ENCODE measurements at places on chromosomes 5 and 9. TPM values are rescaled to one million over a fixed set of nuclear protein-coding genes. Genes with fewer than 3 reads are reported as not detected.

DNA sequence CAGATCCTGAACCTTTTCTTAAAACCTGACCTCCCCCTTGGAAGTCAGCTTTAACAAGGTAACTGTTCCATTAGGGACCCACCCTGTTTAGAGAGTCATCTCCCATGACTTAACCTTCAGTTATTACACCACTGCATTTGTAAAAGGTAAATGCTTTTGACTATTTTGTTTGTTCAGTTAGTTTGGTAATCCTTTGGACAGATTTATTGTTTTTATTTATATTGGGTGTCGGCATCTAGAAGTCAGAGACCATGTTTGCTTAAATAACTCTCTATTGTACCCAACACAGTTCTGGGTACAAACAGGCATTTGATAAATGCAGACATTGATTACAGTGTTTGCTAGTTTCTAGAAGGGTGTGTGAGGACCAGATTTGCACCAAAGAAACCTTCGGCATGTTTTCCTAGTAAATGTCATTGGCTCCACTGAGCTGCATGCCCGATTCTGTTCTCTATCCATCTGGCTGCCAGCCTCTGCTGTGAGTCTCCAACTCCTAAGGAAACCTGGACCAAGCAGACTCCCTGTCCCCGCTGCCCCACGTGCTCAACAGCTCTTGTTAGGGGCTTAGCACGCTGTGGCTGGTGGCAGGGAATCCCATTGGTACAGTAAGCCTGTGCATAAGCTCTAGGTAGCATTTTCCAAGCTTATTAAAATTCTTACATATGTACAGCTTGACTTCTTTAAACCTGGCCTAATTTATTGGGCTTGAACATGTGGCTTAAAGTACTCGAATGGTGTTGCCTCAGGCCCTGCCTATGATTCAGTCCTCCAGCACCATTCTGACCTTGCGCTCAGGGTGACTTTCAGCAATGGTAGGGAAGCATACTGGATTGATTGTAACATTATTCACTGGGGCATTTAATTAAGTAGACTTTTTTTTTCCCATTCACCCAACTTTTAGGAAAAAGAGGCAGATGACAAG is 6.6 kb downstream of the PCBD2 start:
- no peak for DNase-seq
- no peak overlapping the region for H3K27ac ChIP-seq

DNA sequence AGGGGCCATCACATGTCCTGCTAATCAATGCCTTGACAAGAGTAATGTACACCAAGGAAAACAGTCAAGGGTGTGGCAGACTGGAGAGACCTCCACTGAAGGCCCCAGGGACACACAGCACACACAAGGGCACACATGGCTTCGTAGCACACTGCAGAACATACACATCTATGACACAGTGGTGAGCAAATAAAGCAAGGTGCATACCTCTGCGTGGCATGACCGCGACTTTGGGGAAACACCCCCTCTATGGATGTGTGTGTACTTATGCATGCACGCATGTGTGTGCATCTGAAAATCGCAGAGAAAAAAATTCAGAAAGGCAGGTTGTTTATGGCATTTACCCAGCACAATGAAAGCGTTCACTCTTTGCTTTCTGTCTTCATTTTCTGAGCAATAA is 20.5 kb downstream of the SEMA4D start:
- H3K27me3 ChIP-seq = no peaks in the 10 kb centered on the region
- peaks cover 8% of the 10 kb centered on the region for H3K4me1 ChIP-seq
- peak overlapping the region; percentile 4 for H3K27ac ChIP-seq
- no peak for DNase-seq
- H3K36me3 ChIP-seq = no peaks in the 10 kb centered on the region

- no peak overlapping the region for H3K27ac ChIP-seq
- DNase-seq = no peak
- H3K27me3 ChIP-seq = no peaks in the 10 kb centered on the region
- H3K4me3 ChIP-seq = no peak overlapping the region
- H3K4me1 ChIP-seq = peaks cover 4% of the 10 kb centered on the region
Measured at GRCh38 chr9:137708590-137709284, 89.9 kb downstream of the EHMT1 start.

GRCh38 chr9:114754581-114754980 is 51.3 kb downstream of the TNFSF15 start:
- DNase-seq = no peak
- no peaks in the 10 kb centered on the region for H3K27me3 ChIP-seq

GRCh38 chr9:93536874-93537273 is 39.5 kb upstream of the PHF2 start:
- no peak overlapping the region for H3K27ac ChIP-seq
- peaks cover 30% of the 10 kb centered on the region for H3K36me3 ChIP-seq
- no peaks in the 10 kb centered on the region for H3K4me1 ChIP-seq

DNA sequence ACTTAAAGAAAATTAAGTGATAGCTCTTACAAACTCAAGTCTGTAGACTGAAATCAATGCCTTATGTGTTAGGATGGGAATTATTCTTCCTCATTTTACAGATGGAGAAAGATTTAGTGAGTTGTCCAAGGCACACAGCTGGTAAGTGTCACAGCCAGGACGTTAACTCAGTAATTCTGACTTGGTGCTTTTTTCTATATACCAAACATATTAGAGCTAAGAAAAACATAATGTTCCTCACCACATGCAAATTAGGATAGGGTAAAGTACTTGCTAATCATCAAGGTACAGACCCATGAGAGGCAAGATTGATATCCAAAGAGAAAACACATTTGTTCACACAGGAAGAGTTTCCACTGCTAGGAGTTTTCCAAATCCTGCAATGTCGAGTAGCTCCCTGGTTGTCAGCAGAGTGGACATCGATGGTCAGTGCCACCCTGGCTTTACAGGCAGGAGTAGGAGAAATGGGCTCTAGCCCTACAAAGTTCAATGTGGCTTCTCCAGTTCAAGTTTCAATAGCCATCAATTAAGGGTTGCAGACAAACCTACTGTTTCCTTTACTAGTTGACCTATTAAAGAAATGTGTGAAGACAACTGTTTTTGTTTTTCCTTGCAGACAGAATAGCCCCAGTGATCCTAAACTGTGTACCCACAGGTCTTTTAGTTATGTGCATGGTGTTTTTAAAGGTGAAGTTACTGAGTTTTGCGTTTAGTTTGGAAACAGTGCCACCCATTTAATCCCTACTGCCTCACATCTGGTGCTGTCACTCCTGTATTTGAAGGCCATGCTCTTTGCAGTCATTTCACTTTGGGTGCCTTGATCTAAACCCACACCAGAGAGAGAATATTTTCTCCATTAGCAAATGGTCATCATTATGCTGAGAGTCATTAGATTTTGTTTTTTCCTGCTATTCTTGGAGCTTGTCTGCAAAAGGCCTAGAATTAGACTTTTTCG is 460.8 kb upstream of the SMARCA2 start:
- no peak for DNase-seq
- H3K4me1 ChIP-seq = no peaks in the 10 kb centered on the region

DNA sequence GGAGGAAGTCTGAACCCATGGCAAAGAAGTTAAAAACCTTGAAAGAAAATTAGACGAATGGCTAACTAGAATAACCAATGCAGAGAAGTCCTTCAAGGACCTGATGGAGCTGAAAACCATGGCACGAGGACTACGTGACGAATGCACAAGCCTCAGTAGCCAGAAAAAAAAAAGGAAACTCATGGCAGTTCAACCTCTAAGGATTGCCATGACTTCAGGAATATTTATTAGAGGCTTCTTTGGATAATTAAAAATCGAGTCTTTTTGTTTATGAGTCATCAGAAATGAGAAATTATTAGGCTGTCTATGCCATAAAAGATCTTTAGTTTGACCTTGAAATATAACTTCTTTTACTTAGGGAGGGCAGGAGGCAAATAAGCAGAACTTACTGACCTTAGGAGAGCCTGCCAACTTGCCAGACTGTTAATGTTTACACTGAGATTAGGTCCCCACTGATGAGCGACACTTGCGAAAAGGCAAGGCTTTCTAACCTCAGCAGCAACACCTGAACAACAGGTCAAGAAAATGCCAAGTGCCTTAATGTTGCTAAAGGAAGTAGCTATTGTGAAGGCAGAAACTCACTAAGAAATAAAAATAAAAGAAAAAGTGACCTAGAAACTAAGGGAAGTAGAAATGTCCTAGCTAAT is 55.2 kb upstream of the TUSC1 start:
- no peak overlapping the region for H3K4me3 ChIP-seq
- H3K27me3 ChIP-seq = peaks cover 21% of the 10 kb centered on the region
- H3K36me3 ChIP-seq = no peaks in the 10 kb centered on the region
- no peak for DNase-seq
- no peaks in the 10 kb centered on the region for H3K4me1 ChIP-seq

DNA sequence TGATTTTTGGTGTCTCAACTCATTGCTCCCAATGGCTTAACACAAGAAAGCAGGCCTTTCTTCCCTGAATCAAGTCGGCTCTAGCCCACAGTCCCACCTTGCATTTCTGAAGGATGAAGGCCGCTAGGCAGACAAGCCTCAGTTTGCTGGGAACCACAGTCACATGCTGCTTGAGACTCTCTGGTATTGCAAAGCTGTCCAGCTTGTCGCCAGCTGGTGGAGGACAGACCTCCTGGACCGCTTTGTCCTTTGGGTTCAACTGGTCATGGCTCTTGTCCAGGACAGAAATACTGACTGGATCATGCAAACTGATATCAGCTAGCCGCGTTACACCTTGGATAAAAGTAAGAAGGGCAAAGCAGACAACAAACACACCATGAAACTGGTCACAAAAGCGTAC is 23.1 kb downstream of the DDX31 start:
- H3K27ac ChIP-seq = peak overlapping the region; percentile 43
- DNase-seq = no peak

The GLDC gene
- 0.78 TPM for total RNA-seq

The SET gene
- total RNA-seq = 381 TPM

The CA9 gene
- total RNA-seq = not detected

The RHOBTB3 gene
- 190 TPM for total RNA-seq
